ENCODE measurements at places on chromosomes 2 and 18.

GRCh38 chr2:8115456-8115855 is 566.4 kb upstream of the ID2 start:
- no peak for DNase-seq

DNA sequence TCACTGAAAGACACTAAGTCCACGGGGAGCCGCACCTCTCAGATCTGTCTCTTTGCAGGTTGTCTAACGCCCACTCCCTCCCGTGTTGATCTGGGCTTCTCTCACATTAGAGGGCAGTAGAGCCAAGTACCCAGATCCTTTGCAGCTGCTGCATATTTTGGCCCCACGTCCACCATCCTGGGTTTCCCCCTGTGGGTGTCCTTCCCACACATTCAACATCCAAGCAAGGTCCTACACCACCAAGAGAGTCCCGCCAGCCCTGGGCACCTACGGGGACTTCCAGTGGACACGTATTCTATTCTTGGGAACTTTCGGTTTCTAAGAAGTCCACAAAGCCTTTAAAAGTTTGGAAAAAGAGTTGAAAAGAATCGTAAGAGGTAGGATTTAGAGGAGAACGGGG is 116.6 kb downstream of the ATL2 start:
- DNase-seq, result no peak

- DNase-seq, result no peak
Observed at GRCh38 chr2:54638774-54639187, 84.7 kb upstream of the EML6 start.

DNA sequence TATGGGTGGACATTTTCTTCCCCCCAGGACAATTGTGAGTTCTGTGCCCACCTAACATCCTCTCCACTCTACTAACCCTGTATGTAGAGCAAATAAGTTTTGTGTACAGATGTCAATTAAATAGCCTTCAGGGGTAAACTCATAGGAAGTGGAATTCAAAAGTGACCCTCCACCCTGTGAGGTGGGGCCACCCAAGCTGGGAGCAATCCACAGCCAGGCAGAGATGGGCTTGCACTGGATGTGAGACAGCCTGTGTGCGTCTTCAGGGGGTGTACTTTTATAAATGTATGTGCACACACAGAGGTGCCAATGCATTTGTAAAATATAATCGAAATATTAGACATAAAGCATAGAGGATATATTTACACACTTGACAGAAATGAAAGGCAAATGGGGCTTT is 33.1 kb upstream of the ATP6V1B1 start:
- no peak for DNase-seq

GRCh38 chr18:33440060-33441043 is at the start of gene CCDC178:
Gene CCDC178 (minus strand): TSS chr18:33440721. CDS start chr18:33412088, 28,633 bp downstream.
- peak; percentile 21 for DNase-seq

- DNase-seq, result no peak
Observed at GRCh38 chr2:197437380-197437779, 2.6 kb upstream of the SF3B1 start.

- no peak for DNase-seq
Observed at GRCh38 chr2:85413592-85414420, 3.6 kb upstream of the CAPG start.

GRCh38 chr18:35519148-35519899 is 21.6 kb upstream of the INO80C start:
- DNase-seq, result no peak

DNA sequence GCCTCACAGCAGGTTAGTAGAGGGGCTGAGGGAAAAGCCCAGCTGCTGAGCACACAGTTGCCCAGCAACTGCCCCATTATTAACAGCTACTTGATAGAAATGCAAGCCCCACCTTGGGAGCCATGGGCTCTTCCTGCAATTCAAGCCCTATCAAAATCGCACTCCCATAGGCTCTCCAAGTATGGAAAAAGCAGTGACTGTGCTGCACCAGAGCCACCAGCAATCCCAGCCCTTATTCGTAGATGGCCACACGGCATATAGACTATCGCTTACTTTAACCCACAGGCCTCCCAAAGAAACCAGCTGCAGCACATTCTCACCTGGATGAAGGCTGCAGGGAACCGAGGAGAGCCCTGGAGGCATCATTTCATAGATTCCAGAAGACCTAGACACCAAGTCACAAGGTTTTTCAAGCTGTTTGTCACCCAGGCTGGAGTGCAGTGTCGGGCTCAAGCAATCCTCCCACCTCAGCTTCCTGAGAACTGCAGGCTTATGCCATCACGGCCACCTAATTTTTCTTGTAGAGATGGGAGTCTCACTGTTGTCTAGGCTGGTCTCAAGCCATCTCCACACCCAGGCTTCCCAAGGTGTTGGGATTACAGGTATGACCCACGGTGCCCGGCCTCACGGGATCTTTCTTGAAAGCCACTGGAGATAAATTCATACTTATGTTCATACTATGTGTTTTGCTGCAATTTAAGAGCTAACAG is 11.3 kb downstream of the NCL start:
- DNase-seq, result no peak

DNA sequence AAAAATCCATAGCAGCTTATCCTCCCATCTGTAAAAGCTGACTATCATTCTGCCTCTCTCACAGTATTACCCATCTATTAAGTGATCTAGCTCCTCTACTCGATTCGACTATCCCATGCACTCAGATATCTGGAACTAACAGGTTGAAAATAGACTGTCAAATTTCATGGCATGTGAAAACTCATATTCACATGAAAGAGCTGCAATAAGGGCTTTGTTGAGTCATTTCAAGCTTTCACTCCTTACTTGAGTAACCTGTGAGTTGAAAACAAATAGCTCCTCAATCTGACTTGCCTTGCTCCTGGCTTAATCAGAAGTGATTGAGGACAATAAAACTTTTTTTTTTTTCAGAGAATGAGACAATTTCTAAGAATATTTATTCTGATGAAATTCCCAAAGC is 192.4 kb upstream of the ERBB4 start:
- no peak for DNase-seq

DNA sequence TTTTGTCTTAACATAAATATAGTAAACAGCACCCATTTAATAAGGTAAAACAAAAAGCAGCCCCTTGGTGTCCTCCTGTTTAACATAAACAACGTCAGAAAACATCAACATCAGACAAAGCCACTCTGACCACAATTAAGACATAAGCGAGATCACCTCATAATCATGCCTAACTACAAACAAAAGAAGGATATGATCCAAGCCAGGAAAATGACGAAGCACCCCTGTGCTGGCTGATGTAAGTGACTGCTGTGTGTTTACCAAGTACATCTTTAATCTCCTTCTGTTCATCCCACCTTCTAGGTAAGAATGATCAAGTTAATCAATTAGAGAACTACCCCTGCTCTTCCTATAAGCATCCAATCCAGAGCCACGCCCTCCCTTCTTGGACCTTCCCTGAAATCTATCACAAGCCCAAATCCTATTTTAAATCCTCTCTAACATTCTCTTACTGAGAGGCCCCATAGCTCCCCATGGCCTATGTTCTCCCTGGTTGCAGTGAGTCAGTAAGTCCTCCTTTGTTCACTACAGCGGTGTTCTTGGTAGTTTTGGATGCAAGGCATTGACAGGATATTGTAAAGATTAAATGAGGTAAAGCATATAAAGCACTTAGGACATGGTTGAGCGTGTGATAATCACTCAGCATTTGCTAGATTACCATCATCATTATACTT is 424.2 kb downstream of the TSN start:
- no peak for DNase-seq

- peak; percentile 27 for DNase-seq
Observed at GRCh38 chr2:37875403-37875906, 49.6 kb upstream of the RMDN2 start.

GRCh38 chr18:44520981-44521667 is 159.6 kb upstream of the SETBP1 start:
- DNase-seq, result no peak

DNA sequence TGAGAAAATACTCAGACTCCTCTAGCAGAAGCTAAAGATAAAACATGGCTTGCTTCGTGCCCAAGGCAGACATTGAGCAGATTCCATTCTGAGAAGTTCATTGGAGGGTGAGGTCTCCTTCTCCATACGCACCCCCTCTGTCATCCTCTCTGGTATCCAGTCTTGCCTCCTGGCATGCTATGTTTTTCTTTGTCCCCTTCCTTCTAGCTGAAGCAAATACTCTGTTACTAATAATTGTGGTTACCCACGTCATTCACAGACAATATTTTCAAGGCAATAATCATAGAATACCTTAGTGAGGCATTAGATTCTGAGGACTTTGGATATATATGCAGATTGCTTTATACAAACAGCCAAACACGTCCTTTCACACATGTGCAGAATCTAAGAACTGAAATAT is 66.2 kb upstream of the KLF7 start:
- DNase-seq, result no peak

DNA sequence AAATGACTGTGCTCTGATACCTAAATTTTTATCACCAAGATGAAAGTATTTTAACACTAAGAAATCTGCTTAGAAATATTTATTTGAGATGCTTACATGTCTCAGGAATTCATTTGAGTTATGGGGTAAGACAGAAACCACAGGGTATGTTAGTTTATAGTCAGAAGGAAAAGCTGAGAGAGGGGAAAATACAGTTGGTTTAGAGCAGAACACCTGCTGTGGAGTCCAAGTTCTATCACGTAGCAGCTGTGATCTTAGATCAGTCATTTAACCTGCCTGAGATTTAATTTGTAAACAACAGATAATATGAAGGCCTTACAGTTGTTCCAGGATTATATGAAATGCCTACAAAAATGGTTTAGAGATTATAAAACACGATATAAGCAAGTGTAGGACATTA is 29.0 kb downstream of the PDE6D start:
- no peak for DNase-seq

- DNase-seq, result no peak
Observed at GRCh38 chr2:125224830-125225229, 1199.7 kb downstream of the CNTNAP5 start.

DNA sequence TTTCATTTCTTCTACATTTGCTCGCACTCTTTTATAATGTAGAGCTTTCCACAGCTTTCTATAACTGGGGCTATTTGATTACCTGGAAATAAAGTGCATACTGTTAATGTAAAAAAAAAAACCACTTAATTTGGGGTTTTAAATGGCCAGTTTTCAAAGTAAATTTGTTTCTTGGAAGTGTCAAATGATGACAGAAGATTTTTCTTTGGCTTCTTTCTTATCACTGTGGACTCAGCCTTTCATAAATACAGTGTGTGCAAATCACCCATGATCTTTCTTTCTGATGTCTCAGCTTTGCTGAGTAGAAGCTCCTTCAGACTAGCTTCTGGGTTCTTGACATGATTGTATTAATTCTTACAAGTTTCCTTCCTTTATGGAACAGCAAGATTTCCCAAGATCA is 525.6 kb downstream of the PARD3B start:
- no peak for DNase-seq

GRCh38 chr2:207233731-207234130 is 68.0 kb upstream of the KLF7 start:
- DNase-seq, result no peak

DNA sequence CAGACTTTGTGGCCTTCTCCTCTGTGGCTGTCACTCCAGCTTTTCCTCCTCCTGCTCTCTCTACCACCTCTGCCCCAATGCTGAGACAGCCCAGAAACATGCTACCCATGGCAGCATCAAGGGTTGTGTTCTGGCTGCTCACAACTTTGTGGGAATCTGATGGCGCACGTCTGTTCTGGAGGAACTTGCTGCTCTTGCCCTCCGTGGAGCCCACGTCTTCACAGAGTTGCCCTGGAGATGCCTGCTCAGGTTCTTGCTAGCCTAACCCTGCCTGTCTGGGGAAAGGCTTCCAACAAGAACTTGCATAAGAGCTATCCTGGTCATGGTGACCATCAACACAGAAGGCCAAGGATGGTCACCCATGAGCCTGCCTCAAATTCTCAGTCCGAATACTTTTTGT is 237.4 kb downstream of the AFF3 start:
- no peak for DNase-seq

DNA sequence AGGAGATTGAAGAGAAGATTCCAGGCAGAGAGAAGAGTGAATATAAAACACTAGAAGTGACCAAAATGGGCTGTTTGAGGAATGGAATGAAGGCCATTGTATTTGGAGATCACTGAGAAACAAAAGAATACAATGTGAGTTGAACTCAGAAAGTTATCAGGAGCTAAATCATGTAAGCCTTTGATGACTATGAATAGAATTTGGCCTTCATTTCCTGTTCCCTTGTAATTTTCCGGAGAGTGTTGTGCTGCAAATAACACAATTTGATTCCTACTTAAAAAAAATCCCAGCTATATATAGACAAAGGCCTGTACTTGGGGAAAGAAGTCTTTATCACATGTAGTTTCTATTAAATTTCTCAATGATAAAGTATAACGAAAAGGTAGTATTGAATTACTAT is 33.7 kb upstream of the KYNU start:
- no peak for DNase-seq

- no peak for DNase-seq
Observed at GRCh38 chr2:86107031-86107430, 996 bp downstream of the PTCD3 start.

DNA sequence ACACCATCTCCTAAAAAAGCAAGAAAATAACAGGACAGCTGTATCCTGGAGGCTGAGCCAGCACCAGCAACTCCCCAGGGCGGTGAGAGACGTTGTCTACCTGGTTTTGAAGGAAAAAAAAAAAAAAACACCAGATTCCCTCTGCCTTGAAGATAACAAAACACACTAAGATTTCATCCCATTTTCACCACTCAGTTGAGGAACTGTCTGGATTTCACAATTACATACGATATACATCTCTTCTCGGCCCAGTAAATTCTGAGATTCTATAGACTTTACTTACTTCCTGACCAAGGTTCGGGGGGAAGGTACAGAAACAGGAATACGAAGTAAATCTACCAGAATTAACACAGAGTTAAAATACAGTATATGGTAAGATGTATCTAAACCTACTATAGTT is 8.5 kb downstream of the ZNF516 start:
- no peak for DNase-seq

DNA sequence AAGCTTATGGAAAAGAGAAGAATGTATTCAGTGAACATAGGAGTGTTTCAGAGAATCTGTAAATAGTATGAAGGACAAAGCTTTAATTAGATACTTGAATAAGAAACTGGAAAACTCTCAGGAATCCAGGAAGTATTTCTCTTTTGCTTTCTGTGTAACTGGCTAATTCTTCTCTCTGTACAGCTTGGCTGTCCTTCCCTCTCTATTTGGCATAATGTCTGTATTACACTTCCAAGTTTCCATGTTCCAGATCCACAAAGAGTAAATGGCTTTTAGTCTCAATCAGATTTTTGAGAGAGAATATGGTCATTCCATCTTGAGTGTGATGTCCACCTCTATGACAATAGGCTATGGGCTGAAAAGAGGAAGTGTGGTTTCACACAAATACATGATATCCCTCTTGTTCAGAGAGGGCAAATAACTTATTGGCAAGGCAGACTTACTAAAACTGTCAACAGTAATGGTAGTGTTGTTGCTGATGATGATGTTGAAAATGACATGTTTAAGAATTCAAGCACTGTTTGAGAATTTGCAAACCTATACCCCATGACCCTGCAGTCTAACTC is 129.2 kb upstream of the ERBB4 start:
- no peak for DNase-seq

DNA sequence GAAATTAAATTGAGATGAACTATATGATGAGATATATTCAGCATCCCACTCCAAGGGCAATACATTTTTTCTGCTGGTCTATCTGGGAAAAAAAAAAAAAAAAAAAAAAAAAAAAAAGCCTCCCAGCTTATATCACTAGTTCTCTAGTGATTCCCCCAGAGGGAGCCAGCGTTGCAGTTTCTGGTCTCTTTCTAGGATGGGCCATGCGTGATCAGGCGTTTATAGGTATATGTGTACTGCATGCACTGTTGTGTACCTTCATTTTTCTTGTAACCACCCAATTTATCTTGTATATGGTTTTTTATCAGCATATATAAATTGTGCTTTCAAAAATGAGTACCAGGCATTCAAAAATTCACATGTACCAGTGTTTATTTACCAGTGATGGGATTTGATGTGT is 35.1 kb downstream of the DCDC2C start:
- no peak for DNase-seq

GRCh38 chr2:187586011-187586641 is 31.9 kb upstream of the TFPI start:
- DNase-seq, result no peak
